ENCODE measurements at places on chromosomes 2 and 18.

GRCh38 chr2:85326406-85327159 lies 1.2 kb downstream of the TGOLN2 start:
- peak; percentile 19 for DNase-seq

- no peak for DNase-seq
Observed at GRCh38 chr2:29405266-29405665, 290.1 kb downstream of the CLIP4 start.

GRCh38 chr2:238260883-238261282 lies 21.0 kb upstream of the HES6 start:
- DNase-seq: no peak

DNA sequence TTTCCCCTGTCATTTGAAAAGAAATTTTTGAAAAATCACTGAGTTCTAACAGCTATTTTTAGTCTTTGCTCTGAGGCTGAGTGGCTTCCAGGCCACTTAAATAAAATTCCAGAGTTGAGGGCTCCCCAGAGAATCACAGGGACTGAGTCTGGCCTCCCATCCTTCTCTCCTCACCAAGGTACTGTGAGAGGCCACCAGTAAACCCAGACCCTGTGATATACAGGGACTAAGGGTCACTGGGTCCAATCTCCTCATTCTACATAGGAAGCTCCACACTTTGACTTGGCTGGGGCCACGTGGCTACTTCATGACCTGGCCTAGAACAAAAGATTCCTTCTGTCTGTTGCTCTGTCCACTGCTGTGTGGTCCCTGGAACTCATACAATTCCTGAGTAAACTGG lies 123.2 kb upstream of the CDCA7 start:
- DNase-seq: no peak

DNA sequence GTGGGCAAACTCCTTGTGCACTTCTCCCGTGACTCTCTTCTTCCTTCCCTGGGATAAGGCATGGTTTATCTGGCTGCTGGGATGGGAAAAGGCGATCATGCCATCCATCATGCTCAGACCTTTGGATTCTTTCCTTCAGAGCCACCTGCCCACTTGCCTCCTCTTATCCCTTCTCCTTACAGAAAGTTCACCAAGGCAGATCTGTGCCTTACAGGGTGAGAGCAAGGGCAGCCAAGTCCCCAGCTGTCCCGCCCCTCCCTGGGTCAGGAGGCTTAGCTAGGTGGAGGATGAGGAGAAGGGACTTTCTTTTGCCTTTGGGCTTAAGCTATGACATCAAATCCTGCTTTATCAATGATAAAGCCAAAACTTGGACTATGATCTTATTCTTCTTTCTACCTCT lies 47.6 kb downstream of the KCNE4 start:
- no peak for DNase-seq

DNA sequence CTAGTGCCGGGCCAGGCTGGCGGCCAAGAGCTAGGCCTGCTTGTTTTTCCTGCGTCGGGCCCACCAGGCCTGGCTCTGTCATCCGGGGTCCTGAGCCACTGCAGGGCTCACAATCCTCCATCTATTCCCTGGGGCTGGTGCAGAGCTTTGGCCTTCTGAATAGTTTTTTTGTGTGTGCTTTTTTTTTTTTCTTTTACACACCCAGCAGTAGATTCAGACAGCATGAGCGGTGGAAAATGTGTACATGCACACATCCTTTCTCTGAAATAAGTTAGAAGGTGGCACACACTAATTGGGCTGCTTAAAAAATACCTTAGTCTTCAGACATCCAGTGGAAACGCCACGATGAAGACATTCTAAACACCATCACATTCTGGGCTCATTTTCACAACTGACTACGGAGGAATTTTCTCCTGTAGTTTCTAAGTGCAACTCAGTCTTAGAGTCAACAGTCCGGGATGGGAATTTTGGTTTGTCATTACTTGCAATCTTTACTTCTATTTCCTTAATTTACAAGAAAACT lies 6.1 kb downstream of the ZFP36L2 start:
- no peak for DNase-seq

- no peak for DNase-seq
Observed at GRCh38 chr2:100195942-100196341, 53.6 kb upstream of the AFF3 start.

GRCh38 chr18:9287036-9287435 lies 47.5 kb upstream of the TWSG1 start:
- DNase-seq: no peak

DNA sequence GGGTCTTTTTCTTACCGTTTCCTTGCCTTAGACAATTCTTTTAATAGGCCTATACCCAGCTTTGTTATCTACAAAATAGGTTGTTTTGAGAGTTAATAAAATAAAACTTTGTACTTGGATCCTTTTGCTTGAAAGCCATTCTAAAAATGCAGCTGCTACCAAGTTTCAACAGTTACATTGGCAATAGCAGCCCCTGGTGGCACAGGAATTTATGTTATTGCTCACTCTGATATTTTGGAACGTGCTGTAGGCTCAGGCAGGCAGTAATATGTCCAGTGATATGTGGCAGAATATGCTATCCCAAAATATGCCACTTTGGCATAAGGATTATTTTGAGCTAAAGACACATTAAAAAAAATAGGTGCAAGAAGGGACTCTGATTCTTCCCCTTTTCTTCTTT lies 6.7 kb upstream of the COMMD1 start:
- no peak for DNase-seq

GRCh38 chr18:63376538-63376937 lies 9.5 kb upstream of the KDSR start:
- DNase-seq: no peak

DNA sequence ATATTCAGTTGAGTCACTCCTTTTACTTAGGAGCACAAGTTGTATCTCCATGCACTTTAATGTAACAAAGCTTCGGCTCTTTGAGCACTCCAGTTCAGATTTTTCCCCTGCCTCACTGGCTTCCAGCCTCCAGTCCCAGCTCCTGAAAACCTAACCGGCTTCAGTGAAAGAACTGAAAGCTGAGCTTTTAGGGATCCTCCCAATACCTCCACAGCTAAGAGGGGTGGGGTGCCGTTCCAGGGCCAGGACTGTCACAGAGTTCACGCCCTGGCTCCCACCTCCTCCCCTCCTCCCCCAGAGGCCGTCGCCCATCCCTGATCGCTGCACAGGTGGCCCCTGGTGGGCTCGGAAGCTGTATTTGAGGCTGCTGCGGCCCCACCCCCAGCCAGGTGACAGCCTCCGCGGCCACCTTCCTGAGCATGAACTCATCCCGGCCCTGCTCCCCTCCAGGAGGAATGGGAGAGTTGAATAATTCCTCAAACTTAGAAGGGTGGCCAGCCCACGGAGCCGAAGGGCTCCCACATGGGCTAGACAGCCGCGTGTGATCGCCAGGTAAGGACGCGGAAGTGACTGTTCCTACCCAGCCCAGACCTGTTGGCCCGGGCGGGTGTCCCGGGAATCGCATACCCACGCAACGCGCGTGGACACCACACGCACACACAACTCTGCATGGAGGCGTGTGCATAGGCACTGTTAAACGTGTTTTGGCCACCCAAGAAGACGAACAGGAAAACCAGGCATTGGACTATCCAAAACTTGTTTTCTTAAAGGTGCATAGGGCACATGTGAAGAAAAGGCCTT lies 1.8 kb downstream of the MYO5B start:
- DNase-seq: no peak

GRCh38 chr2:207143215-207144172 lies 22.3 kb downstream of the KLF7 start:
- no peak for DNase-seq

- no peak for DNase-seq
Observed at GRCh38 chr2:18971628-18972027, 382.3 kb upstream of the NT5C1B start.

- no peak for DNase-seq
Observed at GRCh38 chr2:241389697-241390096, 33.6 kb downstream of the FARP2 start.

- no peak for DNase-seq
Observed at GRCh38 chr2:63218800-63219526, 168.3 kb downstream of the OTX1 start.

GRCh38 chr18:49238433-49239042 lies 221.9 kb downstream of the DYM start:
- no peak for DNase-seq

DNA sequence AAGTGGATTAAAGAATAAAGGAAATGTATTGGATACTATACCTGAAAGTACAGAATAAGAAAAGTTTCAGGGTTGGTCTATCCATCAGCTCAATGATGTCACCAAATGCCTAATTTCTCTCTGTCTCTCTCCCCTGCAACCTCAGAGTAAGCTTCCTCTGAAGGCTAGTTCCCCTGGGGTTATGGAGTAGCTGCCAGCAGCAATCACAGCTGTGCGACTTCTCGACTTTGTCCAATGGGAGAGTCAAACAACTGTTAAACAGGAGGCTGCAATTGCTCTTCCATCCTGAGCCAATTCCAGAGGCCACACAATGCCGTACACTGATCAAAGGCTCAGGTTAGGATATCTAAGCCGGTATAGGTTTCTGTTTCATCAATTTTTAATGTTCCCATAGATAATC lies 95.3 kb upstream of the FANCL start:
- no peak for DNase-seq

- DNase-seq: no peak
Observed at GRCh38 chr2:70907130-70908057, 28.3 kb upstream of the ATP6V1B1 start.

DNA sequence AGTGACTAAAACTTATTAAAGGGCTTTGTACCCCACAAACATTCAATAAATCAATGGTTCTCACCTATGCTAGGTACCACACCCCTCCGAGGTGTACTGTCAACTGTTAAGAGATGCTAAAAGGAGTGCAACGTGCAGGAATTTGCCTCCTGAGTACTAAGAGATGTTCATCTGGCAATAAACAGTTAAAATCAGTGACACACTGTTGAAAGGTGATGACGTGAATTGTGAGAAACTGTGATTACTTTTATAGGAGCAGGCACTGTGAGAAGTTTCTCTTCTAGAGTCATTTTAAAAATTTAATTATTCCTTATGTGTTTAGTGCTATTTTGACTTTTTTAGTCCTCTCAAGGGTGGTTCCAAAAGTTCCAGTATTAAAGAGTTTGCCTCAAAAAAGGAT lies 61.0 kb downstream of the PDE1A start:
- no peak for DNase-seq

DNA sequence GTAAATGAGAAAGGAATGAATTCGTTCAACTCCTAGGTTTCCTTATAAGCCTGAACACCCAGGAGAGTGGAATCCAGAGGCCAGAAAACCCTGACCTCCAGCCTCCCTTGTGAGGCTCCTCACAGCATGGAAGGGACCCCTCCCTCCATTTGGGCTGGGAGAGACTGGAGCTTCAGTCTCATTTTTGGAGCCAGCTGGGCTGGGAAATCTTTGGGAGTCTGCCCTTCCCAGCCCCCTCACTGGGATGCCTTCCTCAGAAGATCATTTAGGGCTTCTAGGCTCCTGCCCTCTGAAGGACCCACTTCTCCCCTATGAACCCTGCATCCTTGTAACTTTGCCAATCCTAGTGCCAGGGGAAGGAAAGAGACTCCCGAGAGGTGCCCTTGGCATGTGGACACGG lies 346.1 kb downstream of the CYP26B1 start:
- DNase-seq: no peak

GRCh38 chr2:192465141-192465540 lies 270.4 kb upstream of the TMEFF2 start:
- no peak for DNase-seq

DNA sequence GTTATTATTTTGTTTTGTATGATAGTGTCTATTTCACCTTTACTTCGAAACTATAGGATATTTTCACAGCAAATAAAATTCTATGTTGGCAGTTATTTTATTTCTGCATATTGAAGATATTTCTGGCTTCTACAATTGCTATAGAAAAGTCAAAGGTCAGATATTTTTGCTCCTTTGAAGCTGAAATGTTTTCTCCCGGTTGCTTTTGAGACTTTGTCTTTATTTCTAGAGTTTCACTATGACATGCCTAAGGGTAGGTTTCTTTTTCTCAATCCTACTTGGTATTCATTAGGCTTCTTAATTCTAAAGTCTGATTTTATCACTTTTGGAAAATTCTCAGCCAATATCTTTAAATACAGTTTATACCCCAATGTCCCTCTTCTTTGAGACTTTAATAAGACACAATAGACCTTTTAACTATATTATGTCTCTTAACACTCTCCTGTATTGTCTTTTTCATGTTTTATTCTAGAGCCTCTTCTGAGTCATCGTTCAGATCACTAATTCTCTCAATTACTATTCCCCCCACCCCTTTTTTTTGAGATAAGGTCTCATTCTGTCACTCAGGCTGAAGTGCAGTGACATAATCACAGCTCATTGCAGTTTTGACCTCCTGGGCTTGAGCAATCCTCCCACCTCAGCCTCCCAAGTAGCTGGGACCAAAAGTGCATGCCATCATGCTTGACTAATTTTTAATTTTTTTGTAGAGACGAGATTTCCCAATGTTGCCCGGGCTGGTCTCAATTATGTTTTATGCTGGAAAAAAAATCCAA lies 50.5 kb downstream of the USP37 start:
- no peak for DNase-seq

- no peak for DNase-seq
Observed at GRCh38 chr2:122988395-122989221, 1036.5 kb upstream of the CNTNAP5 start.

DNA sequence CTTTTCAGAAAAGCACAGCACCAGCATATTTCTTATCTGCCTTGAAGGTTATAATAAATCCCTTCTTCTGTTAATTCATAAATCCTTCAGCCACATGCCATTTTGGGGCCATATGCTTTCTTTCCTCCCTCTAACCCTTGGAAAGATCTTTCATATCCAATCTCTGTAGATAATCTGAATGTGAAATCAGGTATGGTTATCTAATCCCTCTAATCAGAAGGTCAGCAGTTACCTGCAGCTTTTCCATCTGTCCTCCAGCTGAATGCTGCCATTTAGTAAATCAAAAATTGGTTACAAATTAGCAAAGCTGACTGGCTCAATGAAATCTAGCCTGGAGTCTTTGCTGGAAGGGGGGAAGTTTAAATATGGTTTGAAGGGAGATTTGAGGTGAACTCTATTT lies 230.5 kb downstream of the PIK3C3 start:
- DNase-seq: no peak

- no peak for DNase-seq
Observed at GRCh38 chr2:181106789-181107627, 126.6 kb downstream of the UBE2E3 start.

- DNase-seq: no peak
Observed at GRCh38 chr2:27707462-27708256, 44.0 kb downstream of the SLC4A1AP start.

- no peak for DNase-seq
Observed at GRCh38 chr18:50409236-50409635, 34.4 kb downstream of the SKA1 start.

DNA sequence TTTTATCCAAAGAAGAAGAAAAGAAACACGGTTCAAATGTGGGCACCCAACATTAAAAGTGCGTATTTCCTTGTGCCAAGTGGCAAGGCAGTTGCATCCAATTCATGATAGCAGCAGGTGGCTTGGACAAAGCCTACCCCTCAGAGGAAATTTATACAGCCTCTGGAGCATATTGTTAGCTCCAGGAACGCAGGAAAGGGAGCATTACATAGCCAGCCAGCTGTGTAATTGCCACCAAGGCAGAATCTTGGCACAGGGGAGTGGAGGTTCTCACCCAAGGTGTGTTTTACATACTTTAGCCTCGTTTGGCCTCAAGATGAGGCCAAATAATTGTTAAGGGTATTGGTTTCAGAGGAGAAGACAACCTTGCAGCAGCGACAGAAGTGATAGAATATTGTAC lies 526.9 kb downstream of the TMEM182 start:
- DNase-seq: no peak

Data from stimulated activated CD8-positive, alpha-beta memory T cell treated with anti-CD3 and anti-CD28 coated beads, Interleukin-4, amount 100 ng/mL, for 24 hours (primary cell).